Right lobe of liver (tissue), 6 donors: ENCODE measurements at places on chromosomes 16 and 17. TPM values are rescaled to one million over a fixed set of nuclear protein-coding genes. Genes with fewer than 3 reads are reported as not detected.

DNA sequence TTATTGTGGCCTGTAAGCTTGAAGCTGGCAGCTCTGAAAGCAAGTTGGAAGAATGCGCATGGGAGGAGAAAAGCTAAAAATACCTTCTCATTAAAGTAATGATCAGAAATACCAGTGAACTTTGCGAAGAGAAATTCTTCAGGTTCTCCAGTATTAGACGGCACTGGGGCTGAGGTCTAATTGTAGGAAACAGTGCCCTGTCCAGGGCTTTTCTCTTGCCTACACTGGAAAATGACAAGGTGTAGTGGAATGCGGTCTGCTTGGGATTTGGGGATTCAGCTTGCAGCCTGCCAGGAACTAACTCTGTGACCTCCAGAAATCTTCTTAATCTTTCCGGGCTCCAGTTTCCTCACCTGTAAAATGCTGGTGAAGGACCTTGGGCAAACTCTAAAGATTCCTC, 53.3 kb upstream of the KCNJ16 start:
- H3K27ac ChIP-seq = no peak overlapping the region
- no peak overlapping the region for H3K4me3 ChIP-seq
- no peaks in the 10 kb centered on the region for H3K36me3 ChIP-seq
- H3K4me1 ChIP-seq = no peaks in the 10 kb centered on the region

GRCh38 chr16:50972876-50973275, 178.2 kb downstream of the SALL1 start:
- H3K27me3 ChIP-seq = no peaks in the 10 kb centered on the region
- no peaks in the 10 kb centered on the region for H3K36me3 ChIP-seq
- no peak overlapping the region for H3K4me3 ChIP-seq

DNA sequence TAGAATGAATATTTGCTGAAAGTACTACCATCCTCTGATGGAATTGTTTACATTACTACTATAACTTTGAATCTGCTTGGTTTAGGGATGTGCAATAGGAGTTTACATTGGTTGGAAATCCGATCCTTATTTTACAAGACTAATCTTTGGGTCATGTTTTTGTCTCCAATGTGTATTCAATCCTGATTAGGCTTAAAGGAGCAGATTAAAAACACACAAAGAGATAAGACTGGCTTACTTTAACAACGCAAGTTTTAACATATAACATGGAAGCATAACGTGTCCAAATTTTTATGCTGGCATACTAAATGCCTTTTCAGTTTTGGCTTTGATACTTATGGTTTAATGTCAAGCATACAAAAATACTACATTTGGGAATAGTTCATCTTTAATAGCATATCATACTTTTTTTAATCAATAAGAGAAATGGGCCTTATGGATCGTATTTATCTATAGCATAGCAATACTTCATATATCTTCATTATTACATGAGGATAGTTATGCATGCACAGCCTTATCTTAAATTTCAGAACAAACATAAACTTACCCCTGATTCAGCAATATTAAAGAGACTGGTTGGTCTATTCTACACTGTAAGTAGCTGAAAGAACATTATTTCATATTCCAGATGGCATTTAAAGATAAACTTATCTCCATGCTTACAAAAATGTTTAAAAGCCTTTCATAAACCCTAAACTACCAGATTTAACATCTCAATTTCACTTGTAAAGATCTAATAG, 69.9 kb upstream of the NACA2 start:
- no peak overlapping the region for H3K27ac ChIP-seq
- no peak overlapping the region for H3K4me3 ChIP-seq
- DNase-seq = no peak

DNA sequence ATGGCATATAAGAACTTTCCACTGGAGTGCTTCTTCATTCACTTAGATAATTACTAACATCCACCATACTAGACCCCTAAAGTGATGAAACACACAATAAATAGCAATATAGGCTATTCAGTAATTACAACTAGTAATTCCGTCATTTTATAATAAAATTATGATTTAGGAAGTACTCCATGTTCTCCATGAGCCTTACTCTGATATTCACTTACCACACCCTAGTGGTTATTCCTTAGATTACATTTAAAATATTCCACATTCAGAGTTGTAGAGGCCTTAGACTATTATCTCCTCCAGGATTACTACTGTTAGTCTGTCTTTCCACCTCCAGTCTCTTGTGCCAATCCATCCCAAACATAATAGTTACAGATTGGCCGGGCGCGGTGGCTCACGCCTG, 62.4 kb downstream of the STH start:
- H3K27ac ChIP-seq = no peak overlapping the region
- no peaks in the 10 kb centered on the region for H3K36me3 ChIP-seq
- no peak for DNase-seq

DNA sequence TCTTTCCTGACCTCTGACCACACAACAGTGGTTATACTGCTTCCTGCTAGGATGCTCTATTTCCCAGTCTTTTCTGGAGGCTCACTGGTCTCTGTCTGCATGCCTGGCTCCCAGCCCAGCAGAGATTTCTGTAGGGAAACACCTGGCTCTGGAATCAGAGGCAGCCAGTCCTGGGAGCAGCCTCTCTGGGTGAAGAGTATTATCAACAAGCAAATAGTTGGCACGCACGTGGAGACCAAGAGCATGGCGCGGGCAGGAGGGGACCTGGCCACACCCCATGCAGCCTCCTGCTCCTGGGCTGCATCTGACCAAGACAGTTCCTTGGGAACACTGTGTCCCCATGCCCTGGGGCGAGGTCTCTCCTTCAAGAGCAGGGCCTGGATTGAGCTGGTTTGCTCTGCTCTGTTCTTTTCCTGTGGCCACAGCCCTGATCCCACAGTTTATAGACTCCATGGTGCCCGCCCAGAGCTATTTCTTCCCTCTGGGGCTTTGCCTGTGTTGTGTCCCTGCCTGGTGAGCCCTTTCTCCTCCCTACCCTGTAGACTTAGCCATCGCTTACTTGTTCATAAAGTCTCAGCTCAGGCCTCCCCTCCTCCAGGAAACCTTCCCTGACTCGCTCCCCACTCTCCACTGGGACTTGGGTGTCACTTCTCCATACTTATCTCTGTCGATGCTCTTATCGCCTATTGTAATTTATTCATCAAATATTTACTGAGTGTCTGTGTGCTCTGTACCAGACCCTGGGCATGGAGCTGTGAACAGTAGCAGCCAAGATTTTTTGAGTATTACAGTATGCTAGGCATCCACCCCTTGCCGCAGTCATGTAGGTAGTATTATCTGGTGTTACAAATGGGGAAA, 60.6 kb downstream of the SCNN1B start:
- no peaks in the 10 kb centered on the region for H3K36me3 ChIP-seq
- no peaks in the 10 kb centered on the region for H3K4me1 ChIP-seq
- DNase-seq = peak; percentile 39
- H3K4me3 ChIP-seq = no peak overlapping the region

- H3K27ac ChIP-seq = no peak within 1 kb of the TSS
These were observed at the start of gene CDH13 for GRCh38 chr16:82626791-82627261. TSS of gene CDH13 (plus strand) at chr16:82626969.

DNA sequence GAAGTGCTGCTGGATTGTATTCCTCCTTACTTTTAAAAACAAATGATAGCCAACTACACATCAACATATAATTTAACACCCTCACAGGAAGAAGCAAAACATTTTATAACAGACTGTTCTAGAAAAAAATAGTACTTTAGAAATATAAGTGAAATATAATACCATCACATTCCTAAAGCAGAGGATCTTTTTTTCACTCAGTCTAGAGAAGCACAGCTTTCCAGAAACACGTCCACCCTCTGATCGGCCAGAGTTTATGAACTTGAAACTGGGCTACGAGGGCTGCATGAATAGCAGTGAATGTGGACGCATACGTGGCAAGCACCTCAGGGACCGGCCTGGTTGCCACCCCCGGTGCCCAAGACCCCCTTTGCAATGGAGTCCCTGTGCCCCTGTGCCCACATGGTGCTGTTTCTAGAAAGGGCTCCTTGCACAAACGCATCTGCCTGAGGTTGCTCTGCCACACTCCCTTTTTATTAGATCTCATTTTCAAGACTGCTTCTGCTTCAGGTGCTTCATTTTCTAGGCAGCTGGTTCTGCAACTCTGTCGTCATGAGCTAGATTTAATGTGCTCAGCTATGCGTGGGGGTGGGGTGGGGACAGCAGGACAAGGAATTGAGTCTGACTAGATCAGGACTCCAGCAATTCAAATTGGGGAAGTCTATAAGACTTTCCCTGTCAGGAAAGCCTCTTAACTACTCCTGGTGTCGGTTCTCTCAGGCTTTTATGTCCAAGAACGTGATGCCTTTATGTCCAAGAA, 29.1 kb upstream of the ERN1 start:
- DNase-seq = no peak
- peaks cover 42% of the 10 kb centered on the region for H3K4me1 ChIP-seq
- no peaks in the 10 kb centered on the region for H3K27me3 ChIP-seq
- no peak overlapping the region for H3K4me3 ChIP-seq
- no peak overlapping the region for H3K27ac ChIP-seq

The RGS9 gene
- total RNA-seq = 2.5 TPM

The CDH13 gene
- total RNA-seq = 0.56 TPM

The KRT23 gene
- 17.6 TPM for total RNA-seq

The VAT1L gene
- total RNA-seq = 0.19 TPM
